ENCODE measurements at places on chromosomes 5 and 9. TPM values are rescaled to one million over a fixed set of nuclear protein-coding genes. Genes with fewer than 3 reads are reported as not detected.

DNA sequence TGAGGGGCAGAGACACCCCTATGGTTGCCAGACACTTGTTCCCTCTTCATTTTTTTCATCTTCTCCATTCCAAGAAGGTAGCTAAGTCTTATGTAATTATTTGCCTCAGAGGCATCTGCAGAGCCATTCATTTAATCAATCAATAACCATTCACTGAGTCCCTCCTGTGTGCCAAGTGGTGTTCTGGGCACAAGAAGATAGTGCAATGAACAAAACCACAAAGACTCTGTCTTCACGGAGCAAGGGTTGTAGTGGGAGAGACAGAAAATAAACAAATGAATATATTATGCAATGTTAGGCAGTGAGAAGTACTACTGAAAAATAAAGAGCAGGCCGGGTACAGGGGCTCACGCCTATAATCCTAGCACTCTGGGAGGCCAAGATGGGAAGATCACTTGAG, 41.4 kb upstream of the CTNNA1 start:
- H3K36me3 ChIP-seq: no peaks in the 10 kb centered on the region
- no peak for DNase-seq
- peaks cover 2% of the 10 kb centered on the region for H3K27me3 ChIP-seq
- H3K4me3 ChIP-seq: no peak overlapping the region
- H3K4me1 ChIP-seq: peaks cover 5% of the 10 kb centered on the region

- H3K4me3 ChIP-seq: no peak overlapping the region
- no peak overlapping the region for H3K27ac ChIP-seq
- no peaks in the 10 kb centered on the region for H3K36me3 ChIP-seq
- H3K4me1 ChIP-seq: peaks cover 23% of the 10 kb centered on the region
These were observed 28.1 kb upstream of the RNU6ATAC start for GRCh38 chr9:134192311-134192950.

DNA sequence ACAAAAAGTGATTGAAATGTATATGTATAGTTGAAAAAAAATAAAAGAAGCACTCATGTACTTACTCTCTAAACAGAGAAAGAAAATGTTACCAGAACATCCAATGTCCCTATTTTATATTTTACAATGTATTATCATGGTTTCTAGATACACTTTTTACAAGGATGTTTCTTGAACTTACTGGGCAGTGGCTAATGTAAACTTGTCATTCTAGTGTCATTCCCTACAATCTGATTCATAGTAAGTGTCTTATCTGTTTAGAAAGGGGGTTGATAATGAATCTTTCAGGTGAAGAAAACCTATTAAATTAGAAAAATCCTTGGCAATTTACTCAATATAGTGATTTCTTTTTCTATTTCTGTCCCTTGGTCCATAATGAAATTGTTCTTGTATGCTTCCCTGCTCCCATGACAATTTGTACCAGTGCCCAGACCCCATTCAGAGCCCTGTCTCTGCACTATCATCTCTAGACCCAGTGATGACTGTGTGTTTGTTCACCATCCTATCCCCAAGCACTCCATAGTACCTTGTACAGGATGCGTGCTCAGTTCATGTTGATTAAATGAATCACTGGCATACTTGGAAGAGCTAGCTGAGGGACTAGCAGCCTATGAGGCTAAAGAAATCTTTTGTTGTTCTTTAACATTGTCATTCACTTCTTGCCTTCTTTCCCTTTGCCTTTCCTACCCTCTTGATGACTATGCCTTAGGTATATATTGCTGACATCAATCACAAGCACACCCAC, 101.2 kb downstream of the HMHB1 start:
- H3K27ac ChIP-seq: no peak overlapping the region
- no peaks in the 10 kb centered on the region for H3K27me3 ChIP-seq
- no peak for DNase-seq

- H3K27me3 ChIP-seq: no peaks in the 10 kb centered on the region
- H3K4me3 ChIP-seq: no peak overlapping the region
- no peak for DNase-seq
These were observed 5.5 kb downstream of the TTC16 start for GRCh38 chr9:127721391-127721821.

DNA sequence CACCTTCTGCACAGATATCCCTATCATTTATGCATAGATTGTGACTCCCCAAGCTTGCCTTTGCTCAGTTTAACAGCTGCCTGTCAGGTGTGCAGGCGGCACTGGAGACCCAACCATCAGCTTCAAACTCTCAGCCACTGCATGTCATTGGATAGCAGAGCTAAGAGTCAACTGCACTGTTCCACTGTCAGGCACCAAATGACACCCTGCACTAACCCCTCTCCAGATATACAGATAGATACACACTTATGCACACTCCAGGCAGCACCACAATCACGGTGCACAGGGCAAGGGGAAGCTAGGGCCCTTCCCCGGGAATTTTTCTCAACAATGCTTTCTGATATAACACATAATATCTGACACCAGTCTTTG, 142.3 kb downstream of the BNC2 start:
- peak; percentile 38 for DNase-seq
- H3K4me3 ChIP-seq: no peak overlapping the region
- peaks cover 5% of the 10 kb centered on the region for H3K4me1 ChIP-seq
- no peaks in the 10 kb centered on the region for H3K27me3 ChIP-seq
- H3K36me3 ChIP-seq: no peaks in the 10 kb centered on the region

GRCh38 chr5:134439210-134439654, 27.6 kb upstream of the CDKN2AIPNL start:
- no peaks in the 10 kb centered on the region for H3K27me3 ChIP-seq
- H3K4me1 ChIP-seq: peaks cover 34% of the 10 kb centered on the region
- H3K36me3 ChIP-seq: no peaks in the 10 kb centered on the region
- DNase-seq: peak; percentile 89

- no peak for DNase-seq
- peak overlapping the region; percentile 88 for H3K27ac ChIP-seq
- peaks cover 17% of the 10 kb centered on the region for H3K27me3 ChIP-seq
- H3K36me3 ChIP-seq: peaks cover 8% of the 10 kb centered on the region
- peak overlapping the region; percentile 84 for H3K4me3 ChIP-seq
These were observed 2.0 kb downstream of the BRD3 start for GRCh38 chr9:134065612-134066419.

DNA sequence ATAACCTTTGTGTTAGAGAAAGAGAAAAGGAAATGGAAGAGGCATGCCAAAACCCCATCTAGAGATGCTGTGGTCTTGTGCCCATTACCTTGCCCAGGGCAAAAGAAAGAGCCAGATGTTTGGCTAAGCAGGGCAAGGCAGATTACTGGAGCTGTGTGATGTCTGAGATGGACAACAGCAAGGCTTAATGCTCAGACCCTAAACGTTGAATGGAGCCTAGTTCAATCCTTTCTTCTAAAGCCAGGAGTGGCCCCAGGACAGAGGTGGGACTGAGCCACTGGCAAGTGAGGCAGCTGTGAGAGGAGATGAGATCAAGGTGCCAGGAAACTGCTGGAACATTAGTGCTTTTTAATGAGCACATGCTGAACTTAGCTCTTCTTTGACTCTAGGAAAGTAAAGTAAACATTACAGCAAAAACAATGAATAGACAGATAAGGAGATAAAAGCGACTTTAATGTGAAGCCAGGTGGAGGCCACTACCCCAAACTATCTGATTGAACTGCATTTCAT, 143.0 kb upstream of the EGFLAM start:
- DNase-seq: no peak
- no peak overlapping the region for H3K27ac ChIP-seq
- no peaks in the 10 kb centered on the region for H3K36me3 ChIP-seq
- peaks cover 2% of the 10 kb centered on the region for H3K4me1 ChIP-seq
- no peaks in the 10 kb centered on the region for H3K27me3 ChIP-seq

DNA sequence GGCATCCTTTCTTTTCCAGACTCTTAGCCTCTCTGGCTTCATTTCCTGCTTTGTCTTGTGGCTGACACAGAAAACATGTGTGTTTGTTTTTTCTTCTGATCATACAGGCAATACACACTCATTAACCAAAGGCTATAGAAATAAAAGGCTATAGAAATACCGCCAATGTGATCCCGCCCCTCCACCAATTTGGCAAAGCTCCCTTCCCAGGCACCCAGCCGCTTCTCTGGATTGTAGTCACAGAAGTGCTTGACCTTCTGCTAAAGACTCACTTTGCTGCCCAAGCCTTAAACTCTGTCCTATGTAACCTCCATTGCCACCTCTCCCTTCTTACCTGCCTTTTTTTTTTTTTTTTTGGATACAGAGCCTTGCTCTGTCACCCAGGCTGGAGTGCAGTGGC, 5.3 kb downstream of the TXNDC15 start:
- H3K36me3 ChIP-seq: peaks cover 7% of the 10 kb centered on the region
- DNase-seq: no peak
- peaks cover 6% of the 10 kb centered on the region for H3K4me1 ChIP-seq
- no peak overlapping the region for H3K27ac ChIP-seq

DNA sequence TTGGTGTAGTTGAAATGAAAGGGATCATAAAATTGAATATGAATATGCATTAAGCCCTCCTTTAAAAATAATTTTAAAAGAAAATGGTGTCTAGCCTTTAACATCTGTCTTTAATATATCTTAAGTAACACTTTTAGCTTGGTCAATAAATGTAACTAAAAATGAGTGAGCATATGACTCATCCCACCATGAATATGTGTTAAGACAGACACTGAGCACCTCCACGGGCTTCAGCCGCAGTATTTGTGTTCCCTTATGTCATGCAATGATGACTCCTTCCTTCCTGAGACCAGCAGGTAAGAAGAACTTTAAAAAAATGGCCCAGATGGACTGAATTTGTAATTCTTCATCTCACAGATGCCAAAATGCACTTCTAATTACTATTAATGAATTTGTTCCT, 563.2 kb downstream of the NR2F1-AS1 start:
- no peak overlapping the region for H3K27ac ChIP-seq
- no peaks in the 10 kb centered on the region for H3K4me1 ChIP-seq
- no peaks in the 10 kb centered on the region for H3K36me3 ChIP-seq

GRCh38 chr5:123718238-123718637, 206.3 kb downstream of the CSNK1G3 start:
- DNase-seq: peak; percentile 78
- no peak overlapping the region for H3K4me3 ChIP-seq
- H3K27me3 ChIP-seq: no peaks in the 10 kb centered on the region
- H3K27ac ChIP-seq: no peak overlapping the region

GRCh38 chr9:32331240-32331639, 53.2 kb upstream of the ACO1 start:
- H3K36me3 ChIP-seq: no peaks in the 10 kb centered on the region
- no peak for DNase-seq
- no peaks in the 10 kb centered on the region for H3K4me1 ChIP-seq
- H3K27ac ChIP-seq: no peak overlapping the region
- H3K4me3 ChIP-seq: no peak overlapping the region
- H3K27me3 ChIP-seq: no peaks in the 10 kb centered on the region

- no peaks in the 10 kb centered on the region for H3K36me3 ChIP-seq
- H3K27me3 ChIP-seq: no peaks in the 10 kb centered on the region
- DNase-seq: peak; percentile 76
- H3K4me3 ChIP-seq: no peak overlapping the region
- H3K4me1 ChIP-seq: peaks cover 22% of the 10 kb centered on the region
These were observed 113.0 kb downstream of the KLHL3 start for GRCh38 chr5:137622850-137623249.

DNA sequence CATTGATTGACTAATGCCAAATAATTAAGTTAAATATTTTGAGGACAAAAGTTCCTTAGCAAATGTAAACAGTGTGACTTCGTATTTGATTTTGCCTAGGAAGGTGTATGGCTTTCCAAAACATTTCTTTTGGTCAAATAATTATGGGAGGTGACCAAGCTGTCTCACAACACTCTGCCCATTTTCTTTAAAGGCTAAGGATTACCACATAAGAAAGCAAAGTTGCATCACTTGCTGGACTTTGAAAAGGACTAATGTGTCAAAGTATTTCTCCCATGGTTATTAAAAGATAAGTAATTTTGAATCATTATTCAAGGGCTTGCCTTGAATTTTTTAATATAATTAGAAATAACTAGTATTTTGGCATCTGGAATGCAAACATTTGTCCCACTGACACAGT, 74.7 kb downstream of the HAPLN1 start:
- H3K4me1 ChIP-seq: no peaks in the 10 kb centered on the region
- H3K4me3 ChIP-seq: no peak overlapping the region
- DNase-seq: no peak
- no peaks in the 10 kb centered on the region for H3K36me3 ChIP-seq
- no peak overlapping the region for H3K27ac ChIP-seq

GRCh38 chr5:55114061-55114460, 11.6 kb downstream of the GZMA start:
- H3K27me3 ChIP-seq: no peaks in the 10 kb centered on the region
- no peak for DNase-seq
- H3K27ac ChIP-seq: no peak overlapping the region
- H3K4me3 ChIP-seq: no peak overlapping the region

DNA sequence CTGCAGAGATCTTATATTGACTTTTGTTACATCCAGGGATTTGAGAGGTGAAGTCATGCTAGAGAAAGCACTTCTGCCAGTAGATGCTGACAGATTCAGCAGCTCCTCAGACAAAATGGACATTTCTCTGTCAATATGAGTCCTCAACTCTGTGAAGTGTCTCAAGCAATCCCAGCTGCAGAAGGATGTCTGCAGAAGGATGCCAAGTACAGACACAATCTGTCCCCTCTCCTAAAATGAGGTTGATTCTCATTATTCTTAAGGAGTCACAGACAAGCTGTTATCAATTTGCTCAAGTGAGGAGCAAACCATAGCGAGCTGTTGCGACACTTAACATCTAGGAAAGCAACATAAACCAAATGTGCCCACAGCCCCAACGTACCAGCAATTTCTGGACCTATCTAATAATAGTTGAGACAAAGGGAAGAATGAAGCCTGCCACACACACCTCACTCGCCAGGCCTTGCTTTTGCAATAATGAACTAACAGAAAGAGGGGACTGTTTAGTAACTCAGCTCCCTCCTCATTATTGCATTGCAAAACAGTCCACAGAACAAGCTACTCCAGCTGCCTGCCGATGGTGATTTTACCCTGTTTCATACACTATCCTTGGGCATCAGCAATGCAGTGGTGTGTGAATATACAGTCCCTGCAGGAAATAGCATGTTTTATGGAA, 364.2 kb upstream of the PDE4D start:
- no peaks in the 10 kb centered on the region for H3K36me3 ChIP-seq
- no peak for DNase-seq
- H3K27ac ChIP-seq: no peak overlapping the region
- H3K4me1 ChIP-seq: no peaks in the 10 kb centered on the region
- no peak overlapping the region for H3K4me3 ChIP-seq
- H3K27me3 ChIP-seq: no peaks in the 10 kb centered on the region

DNA sequence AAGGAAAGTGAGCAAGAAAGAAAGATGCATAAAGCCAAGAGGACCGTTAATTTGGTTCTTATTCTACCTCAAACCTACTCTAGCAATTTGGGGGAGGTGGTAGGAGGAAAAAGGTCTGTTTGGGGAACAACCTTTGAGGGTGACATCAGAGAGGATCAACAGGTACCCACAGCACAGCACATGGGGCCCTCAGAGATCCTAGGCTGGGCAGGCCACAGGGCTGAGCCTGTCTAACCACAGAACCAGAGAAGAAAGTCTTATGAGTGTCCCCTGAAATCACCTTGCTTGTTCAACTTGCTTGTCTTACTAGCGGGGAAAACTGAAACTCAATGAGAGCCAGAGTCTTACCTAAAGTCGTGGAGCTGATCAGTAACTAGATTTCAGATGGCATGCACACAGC, 385.2 kb downstream of the SPOCK1 start:
- no peak for DNase-seq
- H3K36me3 ChIP-seq: no peaks in the 10 kb centered on the region
- H3K27ac ChIP-seq: no peak overlapping the region

The GAPVD1 gene
- 27.5 TPM for total RNA-seq

The GFPT2 gene
- total RNA-seq: 11.3 TPM

The TAS2R1 gene
- not detected for total RNA-seq

The PCDHAC1 gene
- 0.27 TPM for total RNA-seq

The N4BP3 gene
- total RNA-seq: 19.6 TPM
